ENCODE measurements at places on chromosomes 4 and X.

DNA sequence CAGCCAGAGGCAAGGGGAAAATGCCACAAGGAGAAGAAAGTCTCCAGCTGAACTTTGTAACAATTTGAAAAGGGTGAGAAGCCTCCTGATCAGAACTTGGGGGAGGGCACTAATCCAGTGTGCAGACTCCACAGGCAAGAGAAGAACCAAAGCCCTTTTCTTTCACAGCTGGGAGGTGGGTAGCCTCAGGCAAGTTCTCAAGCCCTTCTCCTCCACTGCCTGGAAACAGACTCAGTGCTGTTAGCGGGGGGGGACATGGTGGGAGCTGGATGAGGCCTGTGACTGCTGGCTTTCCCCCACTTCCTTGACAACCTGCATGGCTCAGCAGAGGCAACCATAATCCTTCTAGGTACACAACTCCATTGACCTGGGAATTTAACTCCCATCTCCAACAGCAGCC, 92.5 kb downstream of the LHFPL1 start:
- DNase-seq = no peak

DNA sequence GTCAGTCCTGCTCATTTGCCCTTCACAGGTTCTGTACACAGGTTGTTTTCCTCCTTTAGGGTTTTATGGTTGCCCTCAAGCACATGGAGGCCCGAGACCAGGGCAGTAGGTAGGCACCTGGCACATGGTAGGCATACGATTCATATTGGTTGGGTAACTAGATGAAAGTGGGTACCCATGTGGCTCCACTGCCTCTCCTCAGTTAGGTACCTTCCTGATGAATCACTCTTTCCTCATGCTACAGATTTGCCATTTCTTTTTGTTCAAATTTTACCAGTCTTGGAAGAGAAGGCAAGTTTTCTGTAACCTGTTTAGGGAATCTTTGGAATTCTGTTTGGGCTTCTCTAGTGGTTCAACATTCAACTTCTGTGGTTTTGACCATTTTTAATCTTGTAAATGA, 121.3 kb downstream of the FHIP1A start:
- DNase-seq = no peak

DNA sequence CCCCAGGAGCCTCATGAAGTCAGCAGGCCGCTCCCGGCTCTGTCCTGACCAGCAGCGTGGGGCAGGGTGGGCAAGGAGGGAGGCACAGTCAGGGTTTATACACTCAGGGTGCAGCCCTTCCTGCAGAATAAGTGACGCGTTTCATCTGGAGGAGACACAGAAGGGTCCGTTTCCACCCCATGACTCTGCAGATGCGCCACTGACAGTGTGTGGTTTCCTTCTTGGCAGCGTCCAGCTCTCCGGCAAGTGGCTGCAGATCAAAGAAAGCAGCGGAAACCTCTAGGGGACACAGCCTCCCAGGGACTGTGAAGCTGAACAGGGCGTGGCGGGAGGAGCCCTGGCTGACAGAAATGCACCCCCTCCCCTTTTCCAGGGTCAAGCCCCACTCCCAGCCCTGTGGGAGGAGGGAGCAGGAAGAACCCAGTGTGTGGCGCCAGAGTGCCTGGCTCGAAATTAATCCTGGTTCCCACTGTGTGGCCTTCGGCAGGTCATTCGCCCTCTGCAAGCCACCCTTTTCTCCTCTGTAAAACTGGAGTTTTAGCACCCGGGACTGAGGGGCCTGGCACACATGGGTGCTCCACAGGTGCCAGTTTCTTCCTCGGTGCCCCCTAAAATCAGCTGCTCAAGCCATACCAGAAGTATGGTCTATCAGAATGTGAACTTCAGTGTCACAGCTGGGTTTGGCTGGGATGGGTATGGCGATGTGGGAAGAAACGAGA, 17.3 kb upstream of the TBC1D14 start:
- no peak for DNase-seq

- DNase-seq = no peak
Observed at GRCh38 chr4:180622254-180622653, 1620.9 kb upstream of the TENM3 start.

- no peak for DNase-seq
Observed at GRCh38 chr4:123474817-123475216, 78.2 kb downstream of the SPRY1 start.

GRCh38 chrX:100076031-100076430, 334.0 kb downstream of the PCDH19 start:
- DNase-seq = no peak

DNA sequence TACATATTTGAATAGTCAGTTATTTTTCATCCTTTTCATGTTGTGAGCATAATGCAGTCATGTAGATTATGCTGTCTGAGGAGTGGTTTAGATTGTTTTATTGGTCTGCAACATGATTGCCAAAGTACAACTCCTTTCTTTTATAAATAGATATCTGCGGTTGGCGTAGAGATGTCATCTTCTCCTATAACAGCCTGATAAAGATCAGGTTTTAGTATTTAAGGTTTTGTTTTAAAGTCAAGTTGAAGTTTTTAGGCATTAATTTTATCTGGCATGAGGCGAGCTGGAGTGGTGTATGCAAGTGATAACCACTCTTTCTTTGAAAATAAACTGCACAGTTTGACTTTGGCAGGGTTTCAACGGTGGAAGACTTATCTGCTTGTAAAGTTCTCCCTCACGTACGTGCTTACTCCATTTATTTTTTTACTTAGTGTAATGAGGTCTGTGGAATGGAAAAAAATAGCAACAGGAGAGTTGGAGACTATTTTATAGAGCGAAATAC, 126.3 kb downstream of the FBXO8 start:
- no peak for DNase-seq

- no peak for DNase-seq
Observed at GRCh38 chr4:84767168-84767567, 184.2 kb downstream of the CDS1 start.

GRCh38 chr4:39763714-39764572, 66.0 kb downstream of the UBE2K start:
- DNase-seq = no peak

DNA sequence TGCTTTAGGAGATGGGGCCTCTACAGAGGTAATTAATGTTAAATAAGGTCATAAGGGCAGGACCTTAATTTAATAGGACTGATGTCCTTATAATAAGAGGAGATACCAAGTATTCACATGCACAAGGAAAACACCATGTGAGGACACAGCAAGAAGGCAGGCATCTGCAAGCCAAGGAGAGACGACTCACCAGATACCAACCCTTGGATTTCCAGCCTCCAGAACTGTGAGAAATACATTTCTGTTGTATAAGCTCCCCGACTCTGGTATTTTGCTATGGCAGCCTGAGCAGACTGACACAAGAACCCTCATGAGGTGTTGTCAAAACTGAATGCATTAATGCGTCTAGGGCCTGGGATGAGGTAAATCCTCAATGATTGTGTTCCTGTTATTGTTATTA, 56.2 kb upstream of the MAPK10 start:
- DNase-seq = no peak

GRCh38 chr4:137693641-137694040, 161.3 kb upstream of the PCDH18 start:
- DNase-seq = no peak

DNA sequence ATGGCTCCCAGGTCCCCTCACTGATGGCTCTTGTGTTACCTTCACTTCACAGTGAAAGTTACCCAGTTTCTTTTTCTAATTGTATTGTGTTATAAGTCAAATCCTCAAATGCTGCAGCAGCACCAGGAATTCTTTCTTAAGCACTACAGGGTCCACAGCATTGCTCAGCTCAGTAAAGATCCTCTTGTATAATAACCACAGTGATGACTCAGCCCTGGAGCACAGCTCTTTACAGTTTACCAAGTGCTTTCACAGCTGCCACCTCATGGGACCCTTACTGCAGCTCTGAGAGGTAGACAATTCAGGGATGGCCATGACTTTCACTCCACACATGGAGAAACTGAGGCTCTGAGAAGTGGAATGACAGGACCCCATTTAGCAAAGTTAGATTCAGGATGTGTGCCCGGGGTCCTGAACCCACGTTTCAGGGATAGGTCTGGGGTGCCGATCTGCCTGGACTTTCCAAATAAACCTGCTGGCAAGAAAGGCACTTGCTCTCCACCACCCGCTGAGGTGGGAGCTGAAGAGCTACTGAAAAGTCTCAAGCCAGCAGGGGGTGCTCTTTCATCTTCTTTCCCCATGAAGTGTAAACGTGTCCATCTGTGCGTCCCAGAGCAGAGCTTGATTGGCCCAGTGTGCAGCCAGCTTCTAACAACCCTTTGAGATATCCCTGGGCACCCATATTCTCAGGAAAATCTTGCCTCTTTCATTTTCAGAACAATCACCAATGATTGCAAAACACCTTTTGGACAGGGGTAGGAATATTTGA, 35.7 kb upstream of the GABRQ start:
- no peak for DNase-seq

- DNase-seq = no peak
Observed at GRCh38 chrX:116413273-116413672, 23.1 kb upstream of the SLC6A14 start.

GRCh38 chrX:80285131-80285773, 135.0 kb upstream of the TENT5D start:
- DNase-seq = no peak

DNA sequence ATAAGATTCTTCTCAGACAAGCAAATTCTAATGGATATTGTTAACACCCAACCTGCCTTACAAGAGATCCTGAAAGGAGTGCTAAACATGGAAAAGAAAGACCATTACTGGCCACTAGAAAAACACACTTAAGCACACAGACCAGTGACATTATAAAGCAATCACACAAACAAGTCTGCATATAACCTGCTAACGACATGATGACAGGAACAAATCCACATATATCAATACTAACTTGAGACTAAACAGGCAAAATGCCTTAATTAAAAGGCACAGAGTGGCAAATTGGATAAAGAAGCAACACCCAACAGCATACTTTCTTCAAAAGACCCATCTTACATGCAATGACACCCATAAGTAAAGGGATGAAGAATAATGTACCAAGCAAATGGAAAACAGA, 100.5 kb upstream of the PCDH18 start:
- no peak for DNase-seq

GRCh38 chrX:118562582-118563164, 67.1 kb downstream of the DOCK11 start:
- DNase-seq = no peak

- no peak for DNase-seq
Observed at GRCh38 chr4:101439926-101440325, 92.6 kb upstream of the PPP3CA start.

DNA sequence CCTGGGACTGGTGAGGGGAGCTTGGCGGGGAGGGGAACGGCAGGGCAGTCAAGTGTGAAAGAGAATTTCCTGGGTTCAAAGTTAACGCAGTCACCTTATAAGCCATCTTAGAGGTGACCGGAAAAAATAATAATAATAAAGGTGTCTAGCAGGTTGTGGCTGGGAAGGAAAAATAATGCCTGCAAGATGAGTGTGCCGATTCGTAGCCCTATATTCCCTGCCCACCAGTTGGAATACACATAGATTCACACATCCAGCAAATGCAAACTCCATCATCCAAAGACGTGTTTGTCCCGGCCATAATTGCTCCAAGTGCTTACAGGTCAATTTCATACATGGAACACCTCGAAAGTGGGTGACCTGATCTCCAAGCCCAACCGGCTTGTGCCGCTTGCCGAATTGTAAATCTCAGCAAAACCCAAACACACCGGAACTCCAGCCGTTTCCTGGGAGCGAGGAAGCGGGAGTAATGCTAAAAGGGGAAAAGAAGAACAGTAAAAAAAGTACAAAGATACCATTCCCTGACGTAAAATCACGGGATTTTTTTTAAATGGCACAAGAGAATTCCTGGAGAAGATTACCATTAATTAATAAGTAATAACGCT, 1.3 kb upstream of the FAT1 start:
- DNase-seq = no peak

DNA sequence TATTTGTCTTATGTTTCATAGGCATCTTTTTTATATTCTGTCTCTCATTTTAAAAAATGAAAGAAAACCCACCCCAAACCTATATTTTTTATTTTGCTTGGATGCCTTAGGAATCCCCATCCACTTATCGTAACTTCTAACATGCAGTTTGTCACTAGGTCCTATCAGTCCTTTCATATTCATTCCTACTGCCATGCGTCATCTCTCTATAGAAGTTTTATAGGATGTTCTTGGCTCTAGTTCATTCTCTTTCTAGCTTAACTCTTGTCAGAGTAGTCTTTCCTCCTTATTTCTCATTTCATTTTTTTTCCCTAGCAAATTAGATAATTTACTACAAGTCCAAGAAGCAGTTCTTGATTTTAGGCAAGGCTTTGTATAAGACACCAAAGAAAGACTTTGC, 92.7 kb downstream of the LARP1B start:
- DNase-seq = no peak

DNA sequence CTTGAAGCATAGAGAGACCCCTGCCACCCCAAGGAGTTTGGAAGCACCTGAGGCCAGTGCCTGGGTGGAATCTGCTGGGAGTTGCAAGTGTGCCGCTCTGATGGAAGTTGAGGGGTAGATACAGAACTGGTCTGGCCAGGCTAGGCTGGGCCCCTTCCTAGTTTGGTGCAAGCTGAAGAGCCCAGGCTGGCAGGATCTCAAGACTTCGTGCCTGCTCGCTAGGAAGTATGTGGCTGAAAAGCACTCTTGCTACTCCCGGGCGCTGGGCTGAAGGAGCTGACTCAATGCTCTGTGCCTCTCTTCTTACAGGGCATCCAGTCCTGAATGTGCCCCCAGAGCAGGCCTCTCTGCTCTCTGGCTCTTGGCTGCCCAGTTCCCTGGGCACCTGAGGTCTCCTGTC, 51.7 kb upstream of the PJA1 start:
- no peak for DNase-seq

- peak; percentile 50 for DNase-seq
Observed at GRCh38 chr4:126604268-126604867, 1028.4 kb upstream of the INTU start.

DNA sequence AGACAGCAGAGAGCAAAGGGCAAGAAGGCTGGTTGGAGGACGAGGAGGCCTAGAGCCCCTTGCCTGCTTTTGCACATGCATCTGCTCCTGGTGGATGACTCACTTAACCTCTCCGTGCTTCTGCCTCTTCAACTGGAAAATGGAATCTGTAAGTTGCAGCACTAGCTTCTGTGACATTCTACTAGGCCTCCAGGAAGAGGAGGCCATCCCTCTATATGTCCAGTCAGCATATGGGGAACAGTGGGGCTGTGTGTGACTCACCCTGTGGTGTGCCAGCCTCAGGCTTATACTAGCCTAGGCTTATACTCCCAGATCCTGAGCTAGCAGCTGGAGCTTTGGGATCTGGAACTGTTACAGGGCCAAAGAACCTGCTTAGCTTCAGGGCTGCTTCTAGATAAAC, 36.0 kb downstream of the RTL9 start:
- DNase-seq = no peak

GRCh38 chr4:7361280-7361895, 73.3 kb downstream of the PSAPL1 start:
- peak; percentile 21 for DNase-seq

GRCh38 chr4:96955226-96955625, 1115.3 kb downstream of the PDHA2 start:
- no peak for DNase-seq
